ENCODE measurements at places on chromosomes 2 and 18.

DNA sequence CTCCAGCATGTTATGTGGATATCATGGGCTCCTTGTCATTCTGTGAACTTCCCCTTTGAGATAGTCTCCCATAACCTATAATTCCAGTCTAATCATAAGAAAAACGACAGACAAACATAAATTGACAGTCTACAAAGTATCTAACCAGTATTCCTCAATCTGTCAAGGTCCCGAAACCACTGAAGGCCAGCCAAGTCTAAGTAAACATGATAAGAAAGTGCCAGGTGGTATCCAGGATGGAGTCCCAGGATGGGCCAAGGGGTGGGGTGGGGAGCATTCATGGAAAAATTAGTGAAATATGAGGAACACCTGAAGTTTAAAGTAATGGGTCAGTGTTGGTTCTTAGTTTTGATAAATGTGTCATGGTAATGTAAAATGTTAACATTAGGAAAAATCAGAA is 355.5 kb downstream of the DPP10 start:
- no peak overlapping the region for H3K27ac ChIP-seq
- no peaks in the 10 kb centered on the region for H3K27me3 ChIP-seq
- no peak overlapping the region for H3K4me3 ChIP-seq
- H3K4me1 ChIP-seq, result no peaks in the 10 kb centered on the region

DNA sequence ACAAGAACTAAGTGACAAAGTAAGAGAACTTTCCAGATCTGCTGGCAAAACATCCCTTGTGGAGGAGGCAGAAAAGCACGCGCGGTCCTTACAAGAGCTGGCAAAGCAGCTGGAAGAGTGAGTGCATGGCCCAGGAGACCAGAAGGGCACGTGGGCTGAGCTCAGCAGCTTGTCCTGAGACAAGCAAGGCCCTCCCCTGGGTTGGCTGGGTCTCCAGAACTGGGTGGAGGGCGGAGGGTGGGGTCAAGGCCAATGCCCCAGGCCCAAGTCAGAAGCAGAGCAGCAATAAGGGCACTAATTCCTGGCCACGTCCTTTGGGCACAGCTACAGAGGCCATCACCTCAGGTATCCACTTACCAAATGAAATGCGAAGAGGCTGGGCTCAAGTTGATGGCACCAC is 110.6 kb upstream of the TTC39C start:
- H3K4me1 ChIP-seq, result no peaks in the 10 kb centered on the region
- H3K27me3 ChIP-seq, result no peaks in the 10 kb centered on the region
- no peak overlapping the region for H3K4me3 ChIP-seq
- H3K36me3 ChIP-seq, result peaks cover 98% of the 10 kb centered on the region
- no peak for DNase-seq
- H3K27ac ChIP-seq, result no peak overlapping the region

DNA sequence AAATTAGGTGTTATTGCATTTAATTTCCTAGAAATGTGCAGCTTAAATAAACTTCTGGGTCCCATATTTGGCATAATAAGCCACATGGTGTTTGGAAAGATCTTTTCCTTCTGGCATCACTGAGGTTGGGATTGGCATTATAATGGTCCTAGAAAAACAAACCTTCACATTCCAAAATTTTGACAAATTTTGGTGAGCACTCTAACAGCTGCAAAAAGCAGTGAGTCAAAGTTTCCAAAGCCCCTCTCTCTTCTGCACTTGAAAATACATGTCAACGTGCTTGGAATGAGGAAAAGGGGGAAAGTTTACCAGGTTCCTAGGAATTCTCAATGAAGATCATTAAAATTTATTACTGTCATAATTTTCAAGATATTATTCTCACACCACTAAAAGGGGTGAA is 77.8 kb upstream of the STK17B start:
- H3K4me3 ChIP-seq, result no peak overlapping the region
- H3K4me1 ChIP-seq, result peaks cover 13% of the 10 kb centered on the region
- H3K27me3 ChIP-seq, result no peaks in the 10 kb centered on the region
- DNase-seq, result no peak
- H3K27ac ChIP-seq, result no peak overlapping the region

- H3K27ac ChIP-seq, result no peak overlapping the region
- H3K36me3 ChIP-seq, result no peaks in the 10 kb centered on the region
- peaks cover 22% of the 10 kb centered on the region for H3K27me3 ChIP-seq
- peak; percentile 42 for DNase-seq
Measured at GRCh38 chr2:89767572-89768435, 1076.3 kb downstream of the RPIA start.

GRCh38 chr2:182565911-182566567 is 139.2 kb upstream of the PDE1A start:
- H3K4me3 ChIP-seq, result no peak overlapping the region
- H3K27ac ChIP-seq, result no peak overlapping the region
- H3K36me3 ChIP-seq, result no peaks in the 10 kb centered on the region
- no peaks in the 10 kb centered on the region for H3K27me3 ChIP-seq
- H3K4me1 ChIP-seq, result no peaks in the 10 kb centered on the region

DNA sequence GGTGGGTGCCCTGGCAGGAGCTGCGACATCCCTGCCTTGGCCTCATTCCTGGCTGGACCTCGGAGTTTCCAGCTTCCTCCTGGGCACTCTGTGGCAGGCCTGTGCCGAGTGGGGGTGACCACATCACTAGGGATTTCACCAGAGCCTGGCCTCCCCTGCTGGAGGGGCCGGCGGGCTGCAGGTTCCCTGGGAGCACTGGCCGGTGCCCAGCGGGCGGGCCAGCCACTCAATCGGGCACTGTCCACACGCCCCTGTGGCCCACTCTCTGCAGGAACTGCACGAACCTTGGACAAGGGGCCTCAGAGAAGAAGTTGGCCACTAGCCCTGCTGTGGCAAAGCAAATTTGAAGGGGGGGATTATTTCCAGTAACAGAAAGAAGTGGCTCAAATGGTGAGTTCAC is 110.7 kb upstream of the APCDD1 start:
- H3K27me3 ChIP-seq, result no peaks in the 10 kb centered on the region
- no peak for DNase-seq
- no peak overlapping the region for H3K4me3 ChIP-seq
- H3K27ac ChIP-seq, result no peak overlapping the region

GRCh38 chr2:128512379-128513115 is 193.9 kb upstream of the HS6ST1 start:
- H3K27me3 ChIP-seq, result no peaks in the 10 kb centered on the region
- H3K4me1 ChIP-seq, result no peaks in the 10 kb centered on the region

- H3K4me3 ChIP-seq, result no peak overlapping the region
- no peaks in the 10 kb centered on the region for H3K36me3 ChIP-seq
- H3K4me1 ChIP-seq, result peaks cover 12% of the 10 kb centered on the region
- no peak for DNase-seq
- no peak overlapping the region for H3K27ac ChIP-seq
- H3K27me3 ChIP-seq, result no peaks in the 10 kb centered on the region
Measured at GRCh38 chr2:53543083-53543482, 224.5 kb upstream of the CHAC2 start.

DNA sequence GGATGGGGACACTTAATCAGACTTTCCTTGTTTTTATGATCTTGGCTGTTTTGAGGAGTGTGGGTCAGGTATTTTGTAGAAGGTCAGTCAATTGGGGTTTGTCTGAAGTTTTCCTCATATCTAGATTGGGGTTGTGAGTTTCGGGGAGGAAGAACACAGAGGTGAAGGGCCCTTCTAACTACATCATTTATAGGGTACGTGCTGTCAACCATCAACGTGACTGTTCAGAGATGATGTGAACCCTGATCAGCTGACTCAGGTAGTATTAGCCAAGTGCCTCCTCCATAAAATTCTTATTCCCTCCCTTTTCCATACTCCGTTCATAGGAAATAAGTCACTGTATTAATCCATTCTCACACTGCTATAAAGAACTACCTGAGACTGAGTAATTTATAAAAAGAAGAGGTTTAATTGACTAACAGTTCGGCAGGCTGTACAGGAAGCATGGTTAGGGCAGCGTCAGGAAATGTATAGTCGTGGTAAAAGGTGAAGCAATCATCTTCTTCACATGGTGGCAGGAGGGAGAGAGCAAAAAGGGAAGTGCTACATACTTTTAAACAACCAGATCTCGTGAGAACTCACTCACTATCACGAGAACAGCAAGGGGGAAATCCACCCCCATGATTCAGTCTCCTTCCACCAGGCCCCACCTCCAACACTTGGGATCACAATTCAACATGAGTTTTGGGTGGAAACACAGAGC is 547.1 kb upstream of the LINC00305 start:
- no peak overlapping the region for H3K27ac ChIP-seq
- H3K4me3 ChIP-seq, result no peak overlapping the region
- H3K27me3 ChIP-seq, result no peaks in the 10 kb centered on the region
- H3K36me3 ChIP-seq, result no peaks in the 10 kb centered on the region

- H3K4me3 ChIP-seq, result no peak overlapping the region
- no peaks in the 10 kb centered on the region for H3K4me1 ChIP-seq
- no peaks in the 10 kb centered on the region for H3K27me3 ChIP-seq
- peaks cover under 1% of the 10 kb centered on the region for H3K36me3 ChIP-seq
- DNase-seq, result no peak
Measured at GRCh38 chr2:222561817-222562645, 93.9 kb downstream of the FARSB start.

DNA sequence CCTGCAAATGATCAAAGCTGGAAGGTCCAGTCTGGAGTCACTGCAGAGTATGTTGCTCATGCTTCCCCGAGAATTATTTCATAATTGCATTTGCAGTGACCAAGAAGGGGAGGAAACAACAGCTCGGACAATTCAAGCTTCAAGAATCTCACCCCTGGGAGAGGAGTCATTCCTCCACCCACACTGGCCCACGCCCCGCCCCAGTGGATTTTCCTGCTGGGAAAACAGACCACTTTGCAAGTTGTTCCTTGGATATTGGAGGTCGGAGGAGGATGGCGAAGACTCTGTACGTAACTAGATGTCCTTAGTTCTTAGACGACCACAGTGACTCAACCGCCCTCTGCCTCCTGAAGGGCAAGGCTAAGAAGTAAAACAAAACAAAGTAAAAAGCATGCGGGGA is 159.4 kb downstream of the TPO start:
- no peak overlapping the region for H3K27ac ChIP-seq
- H3K36me3 ChIP-seq, result no peaks in the 10 kb centered on the region
- no peaks in the 10 kb centered on the region for H3K27me3 ChIP-seq
- no peaks in the 10 kb centered on the region for H3K4me1 ChIP-seq

GRCh38 chr2:46540496-46541331 is 61.3 kb downstream of the TMEM247 start:
- no peak overlapping the region for H3K27ac ChIP-seq
- no peak overlapping the region for H3K4me3 ChIP-seq
- peaks cover 11% of the 10 kb centered on the region for H3K4me1 ChIP-seq
- no peak for DNase-seq
- H3K27me3 ChIP-seq, result no peaks in the 10 kb centered on the region

DNA sequence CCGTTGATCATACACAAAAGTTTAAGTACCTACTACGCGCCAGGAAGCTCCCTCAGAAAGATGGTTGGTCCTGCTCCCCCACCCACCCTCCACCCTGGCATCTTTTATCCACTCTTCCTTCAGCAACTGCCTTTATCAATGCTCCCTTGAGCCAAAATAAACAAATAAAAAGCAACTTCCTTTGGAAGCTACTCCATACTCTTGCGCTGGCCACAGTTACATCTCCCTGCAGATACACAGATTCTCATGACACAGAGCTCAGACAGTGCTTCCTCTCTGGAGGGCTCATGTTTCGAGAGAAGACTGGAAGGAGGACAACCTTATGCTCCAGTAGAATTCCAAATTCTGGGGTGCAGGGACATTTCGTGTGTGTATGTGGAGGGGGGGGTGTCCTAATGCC is 3.8 kb upstream of the STEAP3 start:
- DNase-seq, result no peak
- no peaks in the 10 kb centered on the region for H3K36me3 ChIP-seq
- H3K27ac ChIP-seq, result no peak overlapping the region
- H3K4me1 ChIP-seq, result peaks cover 17% of the 10 kb centered on the region

GRCh38 chr2:171013851-171014250 is 84.8 kb downstream of the GORASP2 start:
- H3K4me3 ChIP-seq, result no peak overlapping the region
- no peak for DNase-seq
- H3K36me3 ChIP-seq, result peaks cover 54% of the 10 kb centered on the region

GRCh38 chr2:2254206-2254605 is 76.9 kb downstream of the MYT1L start:
- DNase-seq, result no peak
- no peak overlapping the region for H3K27ac ChIP-seq
- no peaks in the 10 kb centered on the region for H3K27me3 ChIP-seq
- H3K36me3 ChIP-seq, result no peaks in the 10 kb centered on the region
- H3K4me1 ChIP-seq, result no peaks in the 10 kb centered on the region
- H3K4me3 ChIP-seq, result no peak overlapping the region

- H3K27ac ChIP-seq, result no peak overlapping the region
- H3K27me3 ChIP-seq, result no peaks in the 10 kb centered on the region
- H3K36me3 ChIP-seq, result no peaks in the 10 kb centered on the region
- DNase-seq, result no peak
- H3K4me1 ChIP-seq, result no peaks in the 10 kb centered on the region
Measured at GRCh38 chr2:31294196-31294595, 60.2 kb downstream of the EHD3 start.

- H3K27me3 ChIP-seq, result no peaks in the 10 kb centered on the region
- no peak overlapping the region for H3K4me3 ChIP-seq
- DNase-seq, result no peak
- H3K4me1 ChIP-seq, result peaks cover 7% of the 10 kb centered on the region
- H3K36me3 ChIP-seq, result no peaks in the 10 kb centered on the region
Measured at GRCh38 chr2:230676546-230676945, 36.1 kb upstream of the CAB39 start.

GRCh38 chr18:24270358-24270936 is 127.2 kb downstream of the OSBPL1A start:
- H3K4me3 ChIP-seq, result peak overlapping the region; percentile 86
- no peak for DNase-seq
- H3K27ac ChIP-seq, result peak overlapping the region; percentile 85
- H3K27me3 ChIP-seq, result no peaks in the 10 kb centered on the region
- no peaks in the 10 kb centered on the region for H3K36me3 ChIP-seq
- peaks cover 32% of the 10 kb centered on the region for H3K4me1 ChIP-seq

GRCh38 chr2:26534098-26534864 is 56.4 kb upstream of the OTOF start:
- peak; percentile 19 for DNase-seq
- H3K27me3 ChIP-seq, result no peaks in the 10 kb centered on the region
- H3K4me3 ChIP-seq, result no peak overlapping the region
- H3K36me3 ChIP-seq, result no peaks in the 10 kb centered on the region
- no peak overlapping the region for H3K27ac ChIP-seq

DNA sequence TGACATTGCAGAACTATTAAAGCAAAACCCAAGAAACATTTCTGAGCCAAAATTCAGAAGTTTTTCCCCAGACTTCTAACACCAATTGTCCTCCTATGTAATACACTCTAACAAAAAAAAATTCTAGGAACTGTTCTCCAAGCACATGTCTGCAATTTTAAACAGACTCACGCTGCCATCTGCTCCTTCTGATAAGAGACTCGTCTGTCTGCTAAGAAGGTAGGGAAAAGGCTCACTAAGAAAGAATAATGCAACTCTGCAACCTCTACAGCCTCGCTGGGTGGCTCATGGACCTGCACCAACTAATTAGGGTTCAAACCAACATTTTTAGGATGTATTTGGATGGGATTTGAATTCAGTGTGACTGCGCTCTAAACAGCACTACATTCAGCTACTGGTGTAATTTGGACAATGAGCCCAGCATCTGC is 366.5 kb downstream of the DSC3 start:
- H3K27me3 ChIP-seq, result no peaks in the 10 kb centered on the region
- no peaks in the 10 kb centered on the region for H3K36me3 ChIP-seq
- no peak for DNase-seq
- no peak overlapping the region for H3K4me3 ChIP-seq
- no peaks in the 10 kb centered on the region for H3K4me1 ChIP-seq
- no peak overlapping the region for H3K27ac ChIP-seq

GRCh38 chr2:109528811-109529501 is 84.8 kb downstream of the SEPTIN10 start:
- H3K36me3 ChIP-seq, result no peaks in the 10 kb centered on the region
- H3K27ac ChIP-seq, result no peak overlapping the region
- no peak for DNase-seq
- H3K4me1 ChIP-seq, result no peaks in the 10 kb centered on the region
- H3K4me3 ChIP-seq, result no peak overlapping the region
- no peaks in the 10 kb centered on the region for H3K27me3 ChIP-seq

Measured in RWPE2 (cell line).